ENCODE measurements at places on chromosomes 5 and 9.

DNA sequence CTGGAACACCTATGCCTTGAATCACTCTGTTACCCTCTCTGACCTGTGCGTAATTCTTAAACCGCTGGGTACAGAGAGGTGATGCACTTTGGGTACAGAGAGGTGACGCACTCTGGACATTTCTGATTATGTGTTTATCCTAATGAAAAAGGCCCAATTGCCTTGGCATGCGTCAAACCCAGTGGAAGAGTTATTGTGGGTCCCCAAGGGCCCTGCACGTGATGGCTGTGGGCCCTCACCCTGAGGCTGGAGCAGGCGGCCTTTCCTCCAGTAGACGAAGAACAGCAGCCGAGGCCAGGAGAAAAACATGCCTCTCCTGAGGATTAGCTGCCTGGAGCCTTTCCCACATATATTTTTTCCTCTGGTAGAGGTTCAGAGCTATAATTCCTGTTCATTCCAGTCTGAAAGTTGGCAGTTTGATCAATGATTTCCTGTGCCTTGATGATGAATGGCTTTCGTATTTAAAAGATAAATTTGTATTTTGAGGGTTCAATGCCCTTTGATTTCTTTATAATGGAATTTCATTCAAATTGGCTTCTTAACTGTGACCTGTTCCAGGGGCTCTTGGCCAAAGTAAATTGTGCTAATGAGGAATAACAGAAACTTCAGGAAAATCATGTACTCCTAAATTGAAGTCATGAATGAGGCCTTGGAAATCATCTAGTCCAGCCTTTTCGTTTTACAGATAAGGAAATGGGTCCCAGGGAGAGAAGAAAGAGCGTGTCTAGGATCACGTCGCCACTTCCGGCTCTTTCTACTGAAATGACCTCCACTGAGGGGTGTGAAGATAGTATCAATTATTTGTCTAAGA lies 22.8 kb downstream of the ACER2 start:
- DNase-seq, result no peak

DNA sequence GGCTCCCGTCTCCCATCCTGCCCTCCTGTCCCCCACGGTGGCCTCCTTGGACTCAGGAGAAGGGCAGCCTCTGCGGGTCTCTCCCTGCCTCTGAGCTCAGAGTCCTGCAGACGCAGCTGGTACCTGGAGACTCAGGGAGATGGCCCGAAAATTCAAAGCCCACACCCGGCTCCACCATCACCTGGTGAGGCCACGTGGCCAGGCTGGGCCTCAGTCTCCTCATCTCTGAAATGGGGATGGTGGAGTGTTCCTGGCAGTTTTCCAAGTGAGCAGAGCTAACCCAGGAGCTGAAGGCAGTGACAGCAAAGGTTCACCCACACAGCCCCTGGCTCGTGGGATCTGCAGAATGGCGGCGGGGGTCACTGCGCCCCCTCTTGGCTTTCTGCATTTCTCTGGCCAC lies 62.1 kb upstream of the RXRA start:
- no peak for DNase-seq

GRCh38 chr5:131630208-131630962 lies 4.6 kb downstream of the RAPGEF6 start:
- DNase-seq, result no peak

- DNase-seq, result no peak
Measured at GRCh38 chr5:156482818-156483217, 155.9 kb downstream of the SGCD start.

DNA sequence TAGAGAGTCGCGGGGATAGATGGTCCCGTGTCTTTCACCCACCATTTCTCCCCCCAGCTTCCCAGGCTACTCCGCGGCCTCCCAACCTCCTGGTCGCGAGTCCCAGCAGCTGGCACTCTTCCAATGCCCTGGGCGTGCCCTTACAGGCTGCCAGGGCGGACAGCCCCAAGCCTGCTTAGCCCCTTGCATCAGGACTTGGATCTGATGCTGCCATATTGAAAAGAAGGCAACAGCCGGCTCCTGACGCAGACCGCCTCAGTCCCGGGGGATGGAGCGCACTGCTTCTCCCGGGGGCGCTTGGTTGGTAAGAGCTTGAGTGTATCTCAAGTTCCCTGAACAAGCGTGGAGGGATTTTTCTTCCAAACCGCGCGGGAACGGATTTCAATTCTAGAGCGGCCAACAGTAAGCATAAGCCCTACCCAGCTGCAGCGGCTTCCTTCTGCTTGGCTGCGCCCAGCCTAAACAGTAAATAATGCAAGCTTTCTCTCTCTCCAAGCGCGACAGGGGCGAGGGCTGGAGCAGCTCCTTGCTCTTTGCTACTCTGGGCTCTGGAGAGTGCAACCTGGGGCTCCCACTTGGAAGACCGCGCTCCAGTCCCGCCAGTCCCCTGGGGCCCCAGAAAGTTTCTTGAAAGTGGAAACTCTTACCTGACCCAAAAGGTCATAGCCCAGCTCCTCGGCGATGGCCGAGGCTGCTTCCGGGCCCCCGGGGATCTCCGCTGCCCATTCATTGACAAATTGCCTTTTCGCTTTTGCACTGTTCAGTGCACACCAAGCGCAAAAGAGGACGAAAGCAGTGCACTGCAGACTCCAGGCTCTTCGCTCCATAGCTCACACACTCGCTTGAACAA lies 607 bp downstream of the PCSK1 start:
- no peak for DNase-seq

All from stimulated activated CD4-positive, alpha-beta T cell treated with anti-CD3 and anti-CD28 coated beads, TNF-alpha, amount 100 ng/mL, for 24 hours (primary cell).